Gastrocnemius medialis (tissue), 4 donors: ENCODE measurements at places on chromosomes 11 and 22.

DNA sequence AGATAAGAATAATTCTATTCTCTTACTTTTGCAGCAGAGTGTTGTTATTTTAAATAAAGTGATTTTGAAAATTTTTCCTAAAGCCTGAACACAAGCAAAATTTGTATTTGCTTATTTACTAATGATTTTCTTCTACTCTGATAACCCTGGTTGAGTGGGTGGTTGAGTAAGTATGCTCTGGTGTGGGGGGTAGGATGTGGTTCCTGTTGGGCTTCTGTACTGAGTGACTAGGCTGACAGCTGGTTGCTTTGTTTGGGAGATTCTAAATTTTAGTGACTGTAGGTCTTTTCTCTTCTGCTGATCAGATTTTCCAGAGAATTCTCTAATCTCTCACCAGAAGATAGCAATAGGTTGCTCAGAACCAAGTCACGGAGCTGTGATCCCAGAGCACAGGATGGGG lies 61.6 kb downstream of the METTL15 start:
- H3K4me1 ChIP-seq = no peaks in the 10 kb centered on the region
- no peak overlapping the region for H3K27ac ChIP-seq
- DNase-seq = no peak
- H3K4me3 ChIP-seq = no peak overlapping the region
- no peaks in the 10 kb centered on the region for H3K27me3 ChIP-seq

- no peaks in the 10 kb centered on the region for H3K36me3 ChIP-seq
- peaks cover 4% of the 10 kb centered on the region for H3K4me1 ChIP-seq
- H3K4me3 ChIP-seq = no peak overlapping the region
- DNase-seq = no peak
- H3K27ac ChIP-seq = no peak overlapping the region
- H3K27me3 ChIP-seq = no peaks in the 10 kb centered on the region
These were observed 159.2 kb upstream of the DDI1 start for GRCh38 chr11:103877221-103877620.

GRCh38 chr11:65918211-65919140 lies at the start of gene C11orf68:
Gene C11orf68, minus strand, starts transcription at chr11:65919062. Its CDS starts 31 bp downstream, at chr11:65919031.
- H3K4me3 ChIP-seq = peak within 1 kb of the TSS; percentile 91
- H3K27ac ChIP-seq = peak within 1 kb of the TSS; percentile 93
- peak; percentile 46 for DNase-seq
- H3K4me1 ChIP-seq = peaks cover 49% of the 10 kb centered on the region
- no peaks in the 10 kb centered on the region for H3K36me3 ChIP-seq
- H3K27me3 ChIP-seq = no peaks in the 10 kb centered on the region

- H3K27ac ChIP-seq = peak overlapping the region; percentile 88
- DNase-seq = no peak
- peaks cover 42% of the 10 kb centered on the region for H3K4me1 ChIP-seq
- no peaks in the 10 kb centered on the region for H3K27me3 ChIP-seq
These were observed 7.7 kb downstream of the E2F8 start for GRCh38 chr11:19232910-19233503.

GRCh38 chr11:127027789-127028188 lies 27.2 kb upstream of the KIRREL3 start:
- no peak overlapping the region for H3K27ac ChIP-seq
- no peak for DNase-seq
- no peaks in the 10 kb centered on the region for H3K36me3 ChIP-seq
- H3K27me3 ChIP-seq = no peaks in the 10 kb centered on the region
- no peaks in the 10 kb centered on the region for H3K4me1 ChIP-seq

GRCh38 chr11:9573775-9574621 lies 528 bp downstream of the WEE1 start:
- peaks cover 9% of the 10 kb centered on the region for H3K36me3 ChIP-seq
- DNase-seq = no peak
- peak overlapping the region; percentile 80 for H3K4me3 ChIP-seq
- H3K4me1 ChIP-seq = peaks cover 21% of the 10 kb centered on the region

- H3K27me3 ChIP-seq = no peaks in the 10 kb centered on the region
- peaks cover 14% of the 10 kb centered on the region for H3K4me1 ChIP-seq
- no peak overlapping the region for H3K4me3 ChIP-seq
These were observed 133.9 kb downstream of the PLEKHA7 start for GRCh38 chr11:16880184-16880801.

DNA sequence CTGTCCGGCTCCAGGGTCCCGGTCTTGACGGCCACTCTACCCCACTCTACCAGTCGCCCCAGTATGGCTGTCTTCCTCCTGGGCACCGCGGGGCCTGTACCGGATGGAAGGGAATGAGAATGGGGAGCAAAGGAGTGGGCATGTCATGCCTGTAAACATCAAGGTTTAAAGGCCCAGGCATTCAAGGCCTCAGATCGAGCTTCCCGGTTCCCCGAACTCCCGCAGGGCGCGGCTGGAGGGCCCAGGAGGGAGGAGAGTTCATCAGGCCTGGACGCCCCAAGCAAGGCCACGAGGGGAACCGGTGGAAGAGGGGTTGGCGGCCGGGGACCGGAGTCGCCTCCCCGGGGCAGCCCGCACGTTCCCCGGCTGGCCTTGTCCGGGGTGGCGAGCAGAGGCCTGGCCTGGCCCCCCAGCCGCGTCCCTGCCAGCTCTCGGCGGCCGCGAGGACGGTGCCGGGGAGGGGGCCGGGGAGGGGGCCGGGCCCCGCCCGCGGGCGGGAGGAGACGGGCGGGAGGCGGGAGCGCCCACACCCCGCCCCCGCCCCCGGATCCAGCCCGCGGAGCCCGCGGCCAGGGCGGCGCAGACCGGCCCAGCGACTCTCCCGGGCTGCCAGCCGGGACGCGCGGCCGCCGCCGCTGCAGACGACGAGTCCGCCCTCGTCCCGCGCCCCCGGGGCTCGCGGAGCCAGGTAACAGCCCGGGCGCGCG lies at the start of gene CDC42EP1:
Gene CDC42EP1 (plus strand): TSS at position 580 of the 707 bp plus-strand sequence. CDS start 5,870 bp downstream, outside the sequence.
- H3K4me3 ChIP-seq = peak within 1 kb of the TSS; percentile 63
- no peak for DNase-seq
- H3K36me3 ChIP-seq = no peaks in the 10 kb centered on the region
